ENCODE measurements at places on chromosomes 7 and 10. TPM values are rescaled to one million over a fixed set of nuclear protein-coding genes. Genes with fewer than 3 reads are reported as not detected.

- peaks cover 3% of the 10 kb centered on the region for H3K27me3 ChIP-seq
- H3K4me3 ChIP-seq = no peak overlapping the region
- H3K36me3 ChIP-seq = no peaks in the 10 kb centered on the region
- H3K4me1 ChIP-seq = no peaks in the 10 kb centered on the region
- DNase-seq = no peak
- H3K27ac ChIP-seq = no peak overlapping the region
Observed at GRCh38 chr10:89238956-89239644, 12.5 kb downstream of the LIPA start.

GRCh38 chr7:28180364-28181147 is at the start of gene JAZF1:
TSS of gene JAZF1 (minus strand) at chr7:28180795.
- H3K27me3 ChIP-seq = peaks cover 40% of the 10 kb centered on the region
- H3K4me3 ChIP-seq = peak within 1 kb of the TSS; percentile 90
- H3K4me1 ChIP-seq = peaks cover 19% of the 10 kb centered on the region
- peak; percentile 5 for DNase-seq
- no peaks in the 10 kb centered on the region for H3K36me3 ChIP-seq

DNA sequence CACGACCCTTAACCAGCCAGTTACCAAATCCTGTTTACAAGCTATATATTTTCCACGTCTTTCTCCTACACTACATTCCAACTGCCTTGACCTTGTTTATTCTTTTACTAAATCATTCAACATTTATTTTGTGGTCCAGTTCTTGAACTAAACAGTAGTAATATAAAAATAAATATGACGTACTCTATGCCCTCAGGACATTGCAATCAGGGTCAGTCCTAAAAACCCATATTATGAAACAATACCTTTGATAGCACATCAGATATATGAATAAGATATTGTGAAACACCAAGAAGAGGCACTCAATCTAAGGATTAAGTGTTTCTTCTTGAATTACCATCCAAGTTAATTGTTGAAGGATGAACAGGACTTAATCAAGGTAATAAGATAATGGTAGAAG is 52.5 kb upstream of the WNT16 start:
- no peak overlapping the region for H3K27ac ChIP-seq
- no peak for DNase-seq
- peaks cover 5% of the 10 kb centered on the region for H3K27me3 ChIP-seq
- no peak overlapping the region for H3K4me3 ChIP-seq

GRCh38 chr7:36900988-36901710 is 176.9 kb upstream of the AOAH start:
- H3K27ac ChIP-seq = no peak overlapping the region
- H3K36me3 ChIP-seq = peaks cover 38% of the 10 kb centered on the region
- H3K4me1 ChIP-seq = peaks cover 4% of the 10 kb centered on the region
- H3K27me3 ChIP-seq = no peaks in the 10 kb centered on the region

- DNase-seq = no peak
- H3K27ac ChIP-seq = no peak overlapping the region
- H3K4me3 ChIP-seq = no peak overlapping the region
- H3K36me3 ChIP-seq = peaks cover 7% of the 10 kb centered on the region
Observed at GRCh38 chr7:36765605-36766004, 41.3 kb upstream of the AOAH start.

SCIN gene
- total RNA-seq = not detected

GRCh38 chr10:70885481-70885880 is 2.9 kb downstream of the PCBD1 start:
- no peak for DNase-seq
- no peaks in the 10 kb centered on the region for H3K27me3 ChIP-seq
- H3K27ac ChIP-seq = no peak overlapping the region
- H3K4me1 ChIP-seq = peaks cover 10% of the 10 kb centered on the region
- H3K4me3 ChIP-seq = no peak overlapping the region
- peaks cover 11% of the 10 kb centered on the region for H3K36me3 ChIP-seq

All from activated T-helper 1 cell treated with anti-CD3 and anti-CD28 coated beads, Interleukin-12 subunit alpha, Interleukin-12 subunit beta, Interleukin-2, Interleukin-4 antibody, amounts not matched to agents 30 ng/mL and 10 ng/mL and 1 ng/mL, durations not matched to agents 14 hours and 24 hours and 36 hours (primary cell).